ENCODE measurements at places on chromosomes 5 and 9.

DNA sequence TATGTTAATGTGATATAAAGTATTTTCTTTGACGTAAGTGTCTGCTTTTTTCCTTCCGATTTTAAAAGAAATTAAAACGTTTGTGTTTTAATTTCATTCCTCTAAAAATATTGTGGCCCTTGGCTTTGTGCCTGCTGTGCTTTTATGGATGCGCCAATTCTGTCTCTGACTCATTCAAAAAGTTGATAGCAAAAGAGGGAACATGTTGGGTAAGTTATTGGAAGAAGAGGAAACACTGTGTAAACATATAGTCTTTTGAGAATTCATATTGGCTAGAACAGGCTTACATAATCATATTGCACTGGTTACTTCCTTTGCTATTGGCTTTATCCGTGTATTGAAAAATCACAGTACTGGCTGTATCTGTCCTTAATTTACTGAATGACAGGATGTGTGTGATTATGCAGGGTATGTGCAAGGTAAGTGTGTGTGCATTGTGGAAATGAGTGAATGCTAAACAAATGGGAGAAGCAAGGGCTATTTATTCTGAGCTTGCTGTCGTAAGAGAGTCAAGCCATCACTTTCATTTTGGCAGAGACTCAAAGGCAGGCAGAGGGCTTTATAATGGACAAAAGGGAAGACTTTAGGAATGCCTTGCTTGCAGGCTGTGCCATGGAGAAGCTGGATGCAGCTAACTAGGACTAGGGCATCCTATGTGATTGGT, 67.8 kb downstream of the SGCD start:
- no peak for DNase-seq

DNA sequence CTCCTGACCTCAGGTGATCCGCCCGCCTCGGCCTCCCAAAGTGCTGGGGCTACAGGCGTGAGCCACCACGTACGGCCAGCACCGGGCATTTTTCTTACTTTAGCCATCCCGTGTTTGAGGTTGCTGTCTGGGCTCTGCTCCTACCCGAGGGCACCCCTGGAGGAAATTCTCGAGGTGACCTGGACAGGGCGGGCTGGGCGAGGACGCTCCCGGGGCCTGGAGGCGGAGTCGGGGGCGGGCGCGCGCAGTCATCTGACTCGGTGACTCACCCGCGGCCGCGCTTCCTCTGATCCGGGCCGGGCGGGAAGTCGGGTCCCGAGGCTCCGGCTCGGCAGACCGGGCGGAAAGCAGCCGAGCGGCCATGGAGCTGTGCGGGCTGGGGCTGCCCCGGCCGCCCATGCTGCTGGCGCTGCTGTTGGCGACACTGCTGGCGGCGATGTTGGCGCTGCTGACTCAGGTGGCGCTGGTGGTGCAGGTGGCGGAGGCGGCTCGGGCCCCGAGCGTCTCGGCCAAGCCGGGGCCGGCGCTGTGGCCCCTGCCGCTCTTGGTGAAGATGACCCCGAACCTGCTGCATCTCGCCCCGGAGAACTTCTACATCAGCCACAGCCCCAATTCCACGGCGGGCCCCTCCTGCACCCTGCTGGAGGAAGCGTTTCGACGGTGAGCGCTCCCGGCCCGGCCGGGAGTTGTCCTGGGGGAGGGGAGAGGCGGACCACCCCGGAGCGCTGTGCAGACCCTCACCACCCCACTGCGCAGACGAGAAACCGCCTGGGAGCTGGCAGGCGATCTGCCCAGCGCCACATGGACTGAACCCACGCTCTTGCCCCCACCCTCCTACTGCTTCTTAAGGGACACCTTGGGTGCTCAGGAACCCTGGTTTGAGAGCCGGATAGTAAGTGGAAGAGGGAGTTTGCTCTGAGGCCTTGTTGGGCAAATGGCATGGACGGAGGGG, at the start of gene HEXB:
Gene HEXB, plus strand, starts transcription at position 334 of the 952 bp plus-strand sequence. Its CDS starts 28 bp downstream, at position 362.
- DNase-seq = peak; percentile 28

- no peak for DNase-seq
Observed at GRCh38 chr9:94591876-94592275, 1.7 kb downstream of the FBP2 start.

GRCh38 chr9:72773570-72773969, 179.3 kb downstream of the ALDH1A1 start:
- DNase-seq = no peak

GRCh38 chr9:77794985-77795384, 146.9 kb upstream of the GNA14 start:
- no peak for DNase-seq
